Activated naive CD4-positive, alpha-beta T cell treated with anti-CD3 and anti-CD28 coated beads for 36 hours (primary cell): ENCODE measurements at places on chromosomes 1 and 21. TPM values are rescaled to one million over a fixed set of nuclear protein-coding genes. Genes with fewer than 3 reads are reported as not detected.

DNA sequence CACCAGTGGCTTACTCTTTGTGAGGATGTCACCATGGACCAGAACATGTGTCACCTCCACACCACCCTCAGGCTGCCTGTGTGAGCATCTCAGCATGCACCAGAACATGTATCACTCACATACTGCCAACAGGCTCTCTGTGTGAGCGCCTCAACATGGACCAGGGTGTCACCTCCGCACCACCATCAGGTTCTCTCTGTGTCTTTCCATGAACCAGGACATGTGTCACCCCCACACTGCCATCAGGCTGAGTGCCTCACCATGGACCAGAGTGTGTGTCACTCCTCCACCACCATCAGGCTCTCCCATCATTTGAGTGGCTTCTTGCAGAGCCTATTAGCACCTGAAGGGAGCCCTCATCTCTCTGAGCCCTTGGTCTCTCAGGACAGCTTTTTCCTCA is 125.2 kb downstream of the ZNF648 start:
- no peak overlapping the region for H3K4me3 ChIP-seq
- peak; percentile 18 for DNase-seq
- H3K27ac ChIP-seq, result no peak overlapping the region
- no peaks in the 10 kb centered on the region for H3K36me3 ChIP-seq
- peaks cover 4% of the 10 kb centered on the region for H3K4me1 ChIP-seq

- H3K36me3 ChIP-seq, result no peaks in the 10 kb centered on the region
- peaks cover 42% of the 10 kb centered on the region for H3K4me1 ChIP-seq
- H3K4me3 ChIP-seq, result peak overlapping the region; percentile 72
- peak; percentile 30 for DNase-seq
- H3K27me3 ChIP-seq, result no peaks in the 10 kb centered on the region
Observed at GRCh38 chr1:10211805-10212410, 1.5 kb downstream of the KIF1B start.

- peaks cover 16% of the 10 kb centered on the region for H3K4me1 ChIP-seq
- H3K4me3 ChIP-seq, result no peak overlapping the region
- no peak overlapping the region for H3K27ac ChIP-seq
- no peak for DNase-seq
- no peaks in the 10 kb centered on the region for H3K27me3 ChIP-seq
- peaks cover 60% of the 10 kb centered on the region for H3K36me3 ChIP-seq
Observed at GRCh38 chr1:169572187-169572586, 14.1 kb downstream of the F5 start.

DNA sequence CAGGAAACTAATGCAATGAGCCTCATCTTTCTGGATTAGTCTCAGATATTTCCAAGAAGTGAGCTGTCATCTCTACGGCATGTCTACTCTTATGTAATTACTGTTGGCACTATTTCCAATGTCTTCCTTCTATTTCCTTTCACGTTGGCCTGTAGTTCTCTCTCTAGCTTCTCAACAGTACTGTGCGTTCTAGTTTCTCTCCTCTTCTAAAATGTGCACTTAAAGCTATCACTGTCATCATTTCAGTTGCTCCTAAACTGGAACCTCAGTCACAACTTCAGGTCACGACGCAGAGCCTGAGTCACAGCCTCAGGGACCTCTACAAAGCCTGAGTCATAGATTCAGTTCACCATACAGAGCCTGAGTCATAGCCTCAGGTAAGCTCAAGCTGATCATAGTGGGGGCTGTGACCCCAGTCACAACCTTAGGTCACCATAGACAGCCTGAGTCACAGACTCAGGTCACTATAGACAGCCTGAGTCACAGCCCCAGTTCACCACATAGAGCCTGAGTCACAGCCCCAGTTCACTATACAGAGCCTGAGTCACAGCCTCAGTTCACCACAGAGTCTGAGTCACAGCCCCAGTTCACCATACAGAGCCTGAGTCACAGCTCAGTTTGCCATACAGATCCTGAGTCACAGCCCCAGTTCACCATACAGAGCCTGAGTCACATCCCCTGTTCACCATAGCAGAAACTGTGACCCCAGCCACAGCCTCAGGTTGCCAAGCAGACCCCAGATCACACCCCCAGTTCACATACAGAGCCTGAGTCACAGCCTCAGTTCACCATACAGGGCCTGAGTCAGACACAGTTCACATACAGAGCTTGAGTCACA is 13.0 kb downstream of the WNT9A start:
- no peaks in the 10 kb centered on the region for H3K36me3 ChIP-seq
- H3K27ac ChIP-seq, result peak overlapping the region; percentile 73
- peaks cover 20% of the 10 kb centered on the region for H3K4me1 ChIP-seq
- H3K4me3 ChIP-seq, result no peak overlapping the region

DNA sequence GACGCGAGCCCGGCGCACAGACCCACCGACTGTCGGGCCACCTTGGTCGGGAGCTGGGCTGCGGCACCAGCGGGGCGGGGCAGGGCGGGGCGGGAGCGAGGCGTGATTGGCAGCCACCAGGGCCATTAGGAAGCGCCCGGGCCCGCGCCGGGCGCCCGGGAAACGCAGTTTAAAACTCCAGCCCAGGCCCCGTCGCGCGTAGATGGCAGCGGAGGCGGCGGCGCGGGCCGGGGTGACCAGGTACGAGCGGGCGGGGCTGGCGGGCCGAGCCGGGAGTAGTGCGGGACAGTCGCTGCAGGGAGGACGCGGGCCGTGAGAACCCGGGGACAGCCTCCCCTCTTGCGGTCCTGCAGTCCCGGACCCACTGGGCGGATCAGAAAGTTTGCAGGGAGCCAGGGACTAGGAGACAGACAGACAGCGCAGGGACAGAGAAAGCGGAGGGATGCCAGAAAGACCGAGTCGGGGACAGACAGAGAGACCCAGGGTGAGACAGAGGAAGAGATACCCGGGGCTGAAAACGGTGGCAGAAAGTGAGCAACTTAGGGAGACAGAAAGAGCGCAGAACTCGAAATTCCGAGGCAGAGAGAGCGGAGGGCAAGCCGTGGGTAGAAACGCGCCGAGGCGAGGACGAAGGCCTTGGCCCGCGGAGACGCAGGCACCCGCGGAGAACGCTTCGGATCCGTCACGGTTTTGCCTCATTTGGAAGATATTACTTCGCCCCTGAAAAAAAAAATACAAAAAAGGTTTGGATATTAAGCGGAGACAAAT is at the start of gene DMBX1:
Gene DMBX1, plus strand, starts transcription at position 199 of the 768 bp plus-strand sequence. CDS start 17,175 bp downstream, outside the sequence.
- peaks cover 18% of the 10 kb centered on the region for H3K4me1 ChIP-seq
- no peak within 1 kb of the TSS for H3K27ac ChIP-seq
- peak; percentile 54 for DNase-seq
- peak within 1 kb of the TSS; percentile 70 for H3K4me3 ChIP-seq
- H3K27me3 ChIP-seq, result peaks cover 80% of the 10 kb centered on the region
- H3K36me3 ChIP-seq, result no peaks in the 10 kb centered on the region

DNA sequence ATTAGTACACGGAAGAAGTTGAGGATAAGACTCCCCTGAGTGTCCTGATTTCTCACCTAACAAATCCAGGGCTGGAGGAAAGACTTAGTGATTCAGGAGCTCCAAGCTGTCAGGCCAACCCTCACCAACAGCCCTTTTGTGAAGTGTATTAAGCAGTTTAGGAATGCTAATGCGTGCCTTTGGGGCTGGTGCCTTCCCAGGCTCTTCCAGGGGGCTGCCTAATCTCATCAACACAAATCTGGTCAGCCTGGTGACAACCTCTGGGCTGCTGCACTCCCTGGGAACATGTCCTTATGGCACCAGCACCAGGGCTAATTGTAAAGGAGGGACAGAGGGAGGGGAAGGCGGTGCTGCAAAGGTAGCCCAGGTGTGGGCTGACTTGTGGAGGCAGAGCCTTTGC is 15.5 kb downstream of the CSMD2 start:
- no peak overlapping the region for H3K27ac ChIP-seq
- peaks cover 11% of the 10 kb centered on the region for H3K27me3 ChIP-seq
- DNase-seq, result no peak
- no peak overlapping the region for H3K4me3 ChIP-seq

DNA sequence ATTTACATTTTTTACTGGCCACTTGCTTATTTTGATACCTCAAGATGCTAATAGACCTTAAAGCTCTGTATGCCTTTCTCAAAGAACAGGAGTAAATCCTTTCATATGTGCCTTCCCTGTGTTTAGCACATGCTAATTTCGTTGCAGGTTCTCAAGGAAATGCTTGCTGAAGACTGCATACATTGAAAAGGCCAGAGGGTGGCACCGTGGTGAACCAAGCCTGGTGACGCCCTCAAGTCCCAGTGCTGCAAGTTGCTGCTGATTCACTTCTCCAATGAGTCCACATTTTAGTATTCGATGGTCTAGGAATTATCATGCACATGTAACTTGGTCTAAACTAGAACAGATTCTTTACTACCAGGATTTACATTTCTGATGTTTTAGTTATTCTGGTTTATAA is 94.1 kb downstream of the CLDN17 start:
- no peaks in the 10 kb centered on the region for H3K4me1 ChIP-seq
- H3K4me3 ChIP-seq, result no peak overlapping the region
- no peak for DNase-seq
- no peak overlapping the region for H3K27ac ChIP-seq
- H3K36me3 ChIP-seq, result no peaks in the 10 kb centered on the region

DNA sequence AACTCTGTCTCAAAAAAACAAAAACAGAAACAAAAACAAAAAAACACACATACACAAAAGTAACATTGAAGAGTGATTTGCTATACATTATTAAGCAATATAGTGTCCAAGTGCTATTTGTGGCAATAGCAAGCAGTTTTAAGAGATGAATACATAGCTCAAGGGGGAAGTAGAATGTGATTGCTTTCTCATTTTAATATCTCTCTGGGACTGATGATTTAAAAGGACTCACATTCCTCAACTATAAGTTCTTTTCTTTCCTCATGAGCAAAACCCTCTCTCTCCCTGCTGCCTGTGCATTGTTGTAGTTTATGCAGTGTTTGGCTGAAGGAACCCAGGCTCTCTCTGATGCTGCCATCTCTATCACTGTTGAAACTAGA is 47.0 kb upstream of the CSF1 start:
- no peak overlapping the region for H3K27ac ChIP-seq
- H3K4me1 ChIP-seq, result peaks cover 3% of the 10 kb centered on the region
- no peaks in the 10 kb centered on the region for H3K36me3 ChIP-seq
- no peak overlapping the region for H3K4me3 ChIP-seq
- H3K27me3 ChIP-seq, result no peaks in the 10 kb centered on the region

- H3K27ac ChIP-seq, result no peak overlapping the region
- peaks cover 14% of the 10 kb centered on the region for H3K4me1 ChIP-seq
- no peak for DNase-seq
- H3K4me3 ChIP-seq, result no peak overlapping the region
- no peaks in the 10 kb centered on the region for H3K27me3 ChIP-seq
- H3K36me3 ChIP-seq, result no peaks in the 10 kb centered on the region
Observed at GRCh38 chr21:26471099-26471471, 102.0 kb downstream of the CYYR1 start.

GRCh38 chr1:213934649-213935048 is 53.1 kb upstream of the PROX1 start:
- H3K27ac ChIP-seq, result no peak overlapping the region
- no peaks in the 10 kb centered on the region for H3K36me3 ChIP-seq
- H3K4me1 ChIP-seq, result no peaks in the 10 kb centered on the region
- no peak for DNase-seq
- H3K27me3 ChIP-seq, result no peaks in the 10 kb centered on the region

DNA sequence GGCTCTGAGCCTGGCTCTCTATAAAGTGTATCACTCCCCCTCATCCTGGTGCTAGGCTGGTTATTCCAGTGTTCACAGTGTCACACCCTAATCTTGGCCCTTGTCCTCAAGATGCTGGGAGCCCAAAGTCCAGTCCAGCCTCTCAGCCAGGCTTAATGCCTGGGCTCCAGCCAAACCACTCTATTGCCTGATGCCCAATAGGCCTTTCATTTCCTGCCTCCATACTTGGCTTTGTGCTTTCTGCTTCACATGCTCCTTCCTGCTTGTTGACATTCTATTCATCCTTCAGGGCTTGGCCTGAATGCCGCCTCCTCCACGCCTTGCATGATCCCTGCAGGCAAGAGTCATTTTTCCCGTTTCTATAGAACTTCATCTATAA is 1.7 kb downstream of the KLHDC8A start:
- no peaks in the 10 kb centered on the region for H3K36me3 ChIP-seq
- DNase-seq, result no peak
- no peak overlapping the region for H3K27ac ChIP-seq
- no peaks in the 10 kb centered on the region for H3K4me1 ChIP-seq
- H3K27me3 ChIP-seq, result no peaks in the 10 kb centered on the region

- H3K27ac ChIP-seq, result no peak overlapping the region
- H3K4me3 ChIP-seq, result no peak overlapping the region
- peaks cover 2% of the 10 kb centered on the region for H3K27me3 ChIP-seq
- no peaks in the 10 kb centered on the region for H3K4me1 ChIP-seq
Observed at GRCh38 chr21:35811191-35811806, 249.0 kb downstream of the SETD4 start.

DNA sequence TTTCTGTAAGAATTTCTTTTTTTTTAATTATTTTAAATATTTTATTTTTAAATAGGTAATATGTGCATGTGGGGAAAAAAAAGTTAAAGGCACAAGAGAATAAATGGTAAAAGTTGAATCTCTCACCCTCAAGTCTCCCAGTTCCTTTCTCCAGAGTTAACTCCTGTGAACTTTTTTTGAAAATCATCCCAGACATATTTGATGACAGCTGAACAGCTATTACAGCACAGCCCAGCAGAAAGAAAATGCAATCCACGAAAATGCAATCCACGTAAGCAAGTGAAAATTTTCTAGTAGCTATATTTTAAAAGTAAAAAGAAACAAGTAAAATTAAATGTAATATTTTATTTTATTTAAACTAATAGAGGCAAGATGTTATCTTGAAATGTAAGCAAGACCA is 310.0 kb upstream of the RUNX1 start:
- H3K27me3 ChIP-seq, result no peaks in the 10 kb centered on the region
- H3K36me3 ChIP-seq, result no peaks in the 10 kb centered on the region
- no peak for DNase-seq
- peaks cover 13% of the 10 kb centered on the region for H3K4me1 ChIP-seq

DNA sequence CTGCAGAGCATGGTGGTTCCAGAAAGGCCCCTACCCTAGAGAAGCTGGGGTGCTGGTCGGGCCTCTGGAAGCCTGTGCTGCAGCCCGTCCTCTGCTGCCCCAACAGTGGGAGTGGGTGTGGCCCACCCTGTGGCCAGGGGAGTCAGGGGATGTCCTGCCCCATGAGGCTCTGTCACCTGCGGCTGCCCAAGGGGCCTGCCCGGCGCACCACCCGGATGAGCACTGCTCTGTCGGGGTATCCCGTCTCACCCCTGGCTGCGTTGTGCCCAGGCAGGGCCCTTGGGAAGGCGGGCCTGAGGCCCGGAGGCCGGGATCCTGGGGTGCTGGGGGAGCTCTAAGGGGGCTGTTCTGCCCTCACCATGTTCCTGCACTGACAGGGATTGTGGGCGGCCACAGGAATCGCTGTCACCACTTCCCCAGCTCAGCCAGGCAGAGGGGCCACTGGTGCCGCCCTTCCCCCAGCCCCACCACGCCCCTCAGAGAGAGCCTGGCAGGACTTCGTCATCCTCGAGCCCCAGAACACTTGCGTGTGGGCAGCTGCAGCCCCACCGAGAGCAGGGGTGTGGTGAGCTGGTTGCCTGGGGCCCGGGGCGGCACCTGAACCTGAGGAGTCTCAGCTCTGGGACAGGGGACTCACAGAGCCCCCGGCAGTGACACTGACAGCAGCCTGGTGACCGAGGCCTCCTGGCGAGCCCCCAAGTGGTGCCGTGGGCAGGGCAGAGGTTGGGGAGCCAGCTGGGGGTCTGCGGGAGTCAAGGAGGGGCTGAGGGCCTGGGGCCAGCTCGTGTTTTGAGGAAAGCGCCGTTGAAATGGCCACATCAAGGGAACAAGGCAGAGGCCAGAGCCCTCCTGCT is 20.2 kb downstream of the PANK4 start:
- DNase-seq, result no peak
- H3K27me3 ChIP-seq, result no peaks in the 10 kb centered on the region
- no peak overlapping the region for H3K27ac ChIP-seq

GRCh38 chr1:197063212-197063611 is 3.8 kb downstream of the F13B start:
- H3K27me3 ChIP-seq, result peaks cover 8% of the 10 kb centered on the region
- H3K4me3 ChIP-seq, result no peak overlapping the region
- no peak for DNase-seq
- H3K27ac ChIP-seq, result no peak overlapping the region

LEFTY1 gene
- total RNA-seq, result not detected

KCNH1 gene
- total RNA-seq, result not detected

GJA5 gene
- total RNA-seq, result not detected
